ENCODE measurements at places on chromosomes 1 and 21. TPM values are rescaled to one million over a fixed set of nuclear protein-coding genes. Genes with fewer than 3 reads are reported as not detected.

The GRIK1 gene
- 0.05 TPM for total RNA-seq

The FCGR3B gene
- total RNA-seq, result 2.0 TPM

The G0S2 gene
- 2.8 TPM for total RNA-seq

The FCRL1 gene
- 0.61 TPM for total RNA-seq

The JAM2 gene
- 1.9 TPM for total RNA-seq

The TMEM52 gene
- 0.28 TPM for total RNA-seq

The SPATA21 gene
- not detected for total RNA-seq

The CRABP2 gene
- total RNA-seq, result 20.7 TPM

The NCF2 gene
- 11.9 TPM for total RNA-seq

The TSTD1 gene
- 73.0 TPM for total RNA-seq

The FLG2 gene
- 0.05 TPM for total RNA-seq

The KPRP gene
- total RNA-seq, result not detected

The PGBD2 gene
- 8.0 TPM for total RNA-seq

The IGSF9 gene
- 1.7 TPM for total RNA-seq

The DRAM2 gene
- total RNA-seq, result 63.7 TPM

The MRAP gene
- total RNA-seq, result not detected

The CGN gene
- 0.90 TPM for total RNA-seq

The CSF3R gene
- total RNA-seq, result 3.7 TPM

The NUDT4B gene
- 0.76 TPM for total RNA-seq

The APOBEC4 gene
- total RNA-seq, result not detected
